ENCODE measurements at places on chromosomes 1 and 21.

DNA sequence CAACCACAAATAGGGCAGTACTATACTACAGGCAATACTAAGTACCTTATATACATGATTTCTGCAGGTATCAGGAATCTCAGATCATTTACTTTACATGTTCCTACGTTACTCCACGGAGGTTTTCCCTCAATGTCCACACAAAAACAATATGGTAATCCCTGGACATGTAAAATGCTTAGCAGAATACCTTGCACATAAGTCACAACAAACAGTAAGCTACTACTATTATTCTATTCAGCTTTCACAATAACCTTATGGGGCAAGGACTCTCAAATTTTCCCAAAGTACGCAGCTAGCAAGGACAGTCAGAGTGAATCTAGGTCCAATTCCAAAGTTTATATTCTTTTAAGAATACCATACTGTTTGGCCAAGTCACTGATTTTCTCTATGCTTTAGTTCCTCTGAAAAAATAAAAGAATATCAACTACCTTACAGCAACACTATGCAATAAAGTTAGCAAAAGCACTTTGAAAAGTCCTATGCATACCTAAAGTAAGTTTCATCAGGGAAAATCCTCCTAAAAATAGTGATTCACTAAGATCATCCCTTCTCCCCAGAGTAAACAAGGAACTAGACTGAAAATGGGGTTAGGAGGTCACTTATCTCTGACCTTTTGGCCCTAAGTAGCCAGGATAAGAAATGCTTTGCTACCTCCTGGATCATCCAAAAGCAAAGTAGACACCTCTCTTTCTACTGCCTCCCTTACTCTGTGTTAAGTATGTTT is 67.4 kb downstream of the LUZP1 start:
- peak; percentile 12 for DNase-seq

DNA sequence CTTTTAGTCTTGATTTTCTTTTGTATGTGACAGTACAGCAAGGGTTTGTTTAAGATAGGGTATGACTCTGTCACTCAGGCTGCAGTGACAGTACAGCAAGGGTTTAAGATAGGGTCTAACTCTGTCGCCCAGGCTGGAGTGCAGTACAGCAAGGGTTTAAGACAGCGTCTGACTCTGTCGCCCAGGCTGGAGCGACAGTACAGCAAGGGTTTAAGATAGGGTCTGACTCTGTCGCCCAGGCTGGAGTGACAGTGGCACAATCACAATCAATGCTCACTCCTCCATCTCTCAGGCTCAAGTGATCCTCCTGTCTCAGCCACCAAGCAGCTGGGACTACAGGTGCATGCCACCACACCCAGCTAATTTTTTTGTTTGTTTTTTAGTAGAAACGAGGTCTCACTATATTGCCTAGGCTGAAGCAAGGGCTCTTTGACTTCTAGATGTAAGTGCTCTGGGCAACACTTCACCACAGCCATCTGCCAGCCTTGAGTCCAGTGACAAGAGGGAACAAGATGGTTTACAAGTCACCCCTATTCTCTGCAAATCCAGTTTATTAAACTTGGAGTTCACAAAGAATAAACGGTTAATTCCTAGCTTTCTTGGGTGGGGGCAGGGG is 965 bp upstream of the SH2D5 start:
- DNase-seq, result no peak

GRCh38 chr1:5562769-5563168 is 429.5 kb downstream of the NPHP4 start:
- DNase-seq, result no peak

DNA sequence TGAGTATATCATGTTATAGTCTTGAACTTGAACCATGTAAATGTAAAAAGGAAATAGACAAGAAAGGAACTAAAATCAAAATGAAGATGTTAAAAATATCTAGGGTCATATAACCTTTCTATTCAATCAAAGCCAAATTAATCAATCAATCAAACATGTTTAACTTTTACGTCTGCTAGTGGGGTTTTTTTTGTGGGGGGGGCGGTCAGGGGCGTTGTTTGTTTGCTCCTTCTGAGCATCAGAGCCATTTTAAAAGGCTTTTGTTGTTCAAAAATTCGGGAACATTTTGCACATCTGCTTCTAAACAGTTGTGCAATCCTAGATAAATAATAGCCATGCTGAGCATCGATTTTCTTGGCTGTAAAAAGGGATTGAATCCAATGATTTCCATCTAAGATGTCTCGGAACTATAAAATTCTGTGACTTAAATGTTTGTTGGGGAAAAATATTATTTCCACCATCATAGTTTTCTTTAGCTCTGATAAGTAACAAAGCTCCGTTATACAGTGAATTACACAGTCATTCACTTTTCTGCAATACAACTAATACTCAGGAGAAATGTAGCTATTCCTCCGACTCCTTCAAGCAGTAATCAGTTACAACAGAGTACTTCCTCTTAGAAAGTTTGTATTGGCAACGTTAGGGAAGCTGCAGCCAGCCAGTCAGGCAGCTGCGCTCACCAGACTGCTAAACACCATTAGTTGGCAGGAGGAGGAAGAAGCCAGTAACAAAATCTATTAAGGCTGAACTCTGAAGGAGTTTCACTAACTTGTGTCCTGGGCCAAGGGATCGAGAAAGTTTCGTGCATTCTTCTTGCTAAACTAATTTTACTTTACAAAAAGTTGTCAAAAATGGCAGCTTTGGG is 2.2 kb downstream of the SPATA6 start:
- peak; percentile 92 for DNase-seq

DNA sequence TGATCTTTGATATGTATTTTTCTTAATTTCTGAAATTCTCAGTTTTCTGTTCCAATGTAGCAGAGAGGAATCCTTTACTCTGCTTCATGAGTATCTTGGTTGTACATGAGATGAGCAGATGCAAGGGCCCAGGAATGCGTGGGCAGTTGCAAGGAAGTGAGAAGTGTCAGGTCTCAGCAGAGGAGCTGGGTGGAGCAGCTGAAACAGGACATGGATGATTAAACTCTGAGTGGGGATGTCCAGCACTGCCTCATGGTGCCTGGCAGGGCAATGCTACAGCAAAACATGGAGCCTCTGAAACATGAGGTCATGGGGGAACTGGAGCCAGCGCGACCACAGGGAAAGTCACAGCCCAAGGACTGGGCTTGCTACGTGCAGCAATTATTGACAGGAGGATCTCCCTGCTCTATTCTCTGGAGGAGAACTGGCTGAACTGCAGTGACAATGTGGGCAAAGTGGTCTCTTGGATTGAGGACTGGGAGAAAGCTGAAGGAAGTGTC is 48.4 kb downstream of the COLGALT2 start:
- DNase-seq, result peak; percentile 68

DNA sequence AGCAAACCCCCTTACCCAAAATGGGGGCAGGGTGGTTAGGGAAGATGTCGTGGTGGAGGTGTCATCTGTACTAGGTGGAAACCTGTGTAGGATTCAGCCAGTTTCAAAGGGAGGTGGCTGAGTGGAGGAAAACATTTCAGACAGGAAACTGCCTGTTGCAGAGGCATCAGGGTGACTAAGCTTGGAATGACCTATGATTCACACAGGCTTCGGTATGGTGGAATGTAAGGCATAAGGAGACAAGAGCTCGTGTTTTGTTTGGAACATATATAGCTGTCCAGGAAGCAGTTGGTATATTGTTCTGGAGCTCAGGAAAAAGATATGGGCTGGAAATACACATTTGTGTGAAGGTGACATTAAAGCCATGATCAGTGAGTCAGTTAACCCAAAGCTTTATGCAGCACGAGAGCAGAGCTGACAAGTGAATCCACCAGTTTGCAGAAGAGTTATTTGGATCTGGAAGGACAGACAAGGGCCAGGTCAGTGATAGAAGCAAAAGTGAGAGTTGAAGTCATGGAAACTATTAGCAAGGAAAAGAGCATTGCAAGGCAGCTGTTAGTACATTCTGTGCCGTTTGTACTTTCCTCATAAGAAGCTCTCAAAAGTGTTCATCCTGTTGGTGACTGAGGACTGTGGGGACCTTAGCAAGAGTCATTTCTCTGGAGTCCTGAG is 12.2 kb downstream of the UTP25 start:
- no peak for DNase-seq

DNA sequence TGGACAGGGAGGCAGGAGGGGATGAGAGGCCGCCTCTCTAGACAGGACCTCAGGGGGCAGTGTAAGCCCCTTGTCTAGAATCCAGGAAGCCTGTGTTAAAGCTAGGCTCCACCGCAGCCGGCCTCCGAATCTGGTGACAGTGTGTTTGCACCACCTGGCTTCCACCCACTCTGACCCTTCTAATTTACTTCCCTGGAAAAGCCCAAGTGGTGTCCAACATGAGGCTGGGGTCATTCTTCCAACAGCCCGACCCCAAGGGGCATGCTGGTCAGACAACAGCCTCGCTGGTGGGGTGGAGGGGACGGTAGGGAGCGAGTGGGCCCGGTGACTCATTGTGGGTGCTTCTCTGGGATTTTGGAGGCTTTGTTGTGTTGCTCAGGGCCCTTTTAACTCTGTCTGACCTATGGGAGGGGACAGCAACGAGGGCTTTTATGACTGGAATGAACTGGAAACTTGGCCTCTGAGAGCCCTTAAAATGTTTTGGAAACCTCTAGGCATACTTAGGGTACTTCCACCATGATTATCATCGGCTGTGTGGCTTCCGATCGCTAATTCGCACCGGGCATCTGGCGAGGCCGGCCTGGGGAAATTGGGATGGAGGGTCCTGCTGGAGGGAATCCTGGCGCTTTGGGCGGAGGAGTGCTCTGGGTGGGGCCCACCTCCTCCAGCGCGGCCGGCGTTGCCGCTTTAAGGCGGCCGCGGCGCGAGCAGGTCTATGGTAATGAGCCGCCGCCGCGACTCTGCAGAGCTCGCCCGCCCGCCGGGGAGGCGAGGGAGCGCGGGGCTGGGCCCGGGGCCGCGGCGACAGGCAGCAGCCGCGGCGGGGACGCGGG is at the start of gene CELSR2:
TSS of gene CELSR2 (plus strand) at position 743 of the 833 bp plus-strand sequence. CDS start 541 bp downstream, outside the sequence.
- peak; percentile 44 for DNase-seq

GRCh38 chr21:33027401-33028286 is 1.9 kb downstream of the OLIG2 start:
- no peak for DNase-seq

- DNase-seq, result peak; percentile 84
These were observed 2.5 kb upstream of the CERS2 start for GRCh38 chr1:150976879-150977694.

GRCh38 chr1:44557778-44558177 is 116.5 kb downstream of the TMEM53 start:
- DNase-seq, result no peak

- peak; percentile 78 for DNase-seq
These were observed 105.3 kb upstream of the SERBP1 start for GRCh38 chr1:67535474-67535873.

GRCh38 chr1:8214501-8215173 is 103.3 kb upstream of the SLC45A1 start:
- no peak for DNase-seq

- DNase-seq, result peak; percentile 82
These were observed 19.9 kb downstream of the ZNF648 start for GRCh38 chr1:182041615-182042014.

DNA sequence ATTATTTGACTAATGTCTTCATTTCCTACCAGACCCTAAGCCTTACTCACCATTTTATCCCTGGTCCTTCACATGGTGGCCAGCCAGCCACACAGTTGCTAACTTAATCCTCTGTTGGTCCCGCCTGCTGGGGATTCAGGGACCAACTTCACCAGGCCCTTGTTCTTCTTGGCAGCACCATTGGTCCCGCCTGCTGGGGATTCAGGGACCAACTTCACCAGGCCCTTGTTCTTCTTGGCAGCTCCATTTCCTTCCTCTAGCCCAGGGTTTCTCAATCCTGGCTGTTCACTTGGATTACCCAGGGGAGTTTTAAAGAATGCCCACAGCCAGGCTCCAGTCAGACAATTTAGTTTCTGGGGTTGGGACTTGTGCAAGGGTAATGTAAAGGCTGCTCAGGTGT is 233.1 kb upstream of the CSF3R start:
- DNase-seq, result no peak

DNA sequence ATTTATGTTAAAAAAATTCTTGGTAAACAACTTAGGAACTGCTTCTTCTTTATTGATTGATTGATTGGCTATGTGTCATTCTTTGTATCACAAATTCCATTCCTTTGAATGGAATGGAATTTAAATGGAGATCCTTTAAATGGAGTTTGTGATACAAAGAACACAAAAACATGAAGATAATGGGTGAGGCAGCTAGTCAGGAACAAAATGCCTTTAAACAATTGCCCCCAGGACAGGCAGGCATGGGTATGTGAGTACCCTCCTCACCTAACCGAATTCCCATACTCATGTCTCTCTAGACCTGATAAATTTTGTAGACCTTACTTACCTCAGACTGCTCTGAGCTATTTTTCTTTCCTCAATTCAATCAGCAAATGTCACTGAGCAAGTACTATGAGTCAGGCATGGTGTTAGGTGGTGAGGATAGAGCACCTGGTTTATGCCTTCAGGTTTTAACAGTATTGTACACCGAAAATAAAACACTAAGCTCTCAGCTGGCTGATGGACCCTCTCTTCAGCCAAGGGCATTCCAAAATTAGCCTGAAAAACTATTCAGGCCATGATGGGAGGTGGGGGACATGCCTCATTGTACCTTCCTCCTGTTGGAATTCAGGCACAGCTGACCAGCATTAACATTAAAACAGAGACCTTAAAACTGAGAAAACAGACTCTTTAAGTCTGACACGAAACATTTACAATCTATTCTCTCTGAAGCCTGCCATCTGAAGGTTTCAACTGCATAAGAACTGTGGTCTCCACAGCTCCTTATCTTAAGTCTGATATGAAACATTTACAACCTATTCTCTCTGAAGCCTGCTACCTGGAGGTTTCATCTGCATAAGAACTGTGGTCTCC is 58.9 kb downstream of the OLFML3 start:
- DNase-seq, result no peak

DNA sequence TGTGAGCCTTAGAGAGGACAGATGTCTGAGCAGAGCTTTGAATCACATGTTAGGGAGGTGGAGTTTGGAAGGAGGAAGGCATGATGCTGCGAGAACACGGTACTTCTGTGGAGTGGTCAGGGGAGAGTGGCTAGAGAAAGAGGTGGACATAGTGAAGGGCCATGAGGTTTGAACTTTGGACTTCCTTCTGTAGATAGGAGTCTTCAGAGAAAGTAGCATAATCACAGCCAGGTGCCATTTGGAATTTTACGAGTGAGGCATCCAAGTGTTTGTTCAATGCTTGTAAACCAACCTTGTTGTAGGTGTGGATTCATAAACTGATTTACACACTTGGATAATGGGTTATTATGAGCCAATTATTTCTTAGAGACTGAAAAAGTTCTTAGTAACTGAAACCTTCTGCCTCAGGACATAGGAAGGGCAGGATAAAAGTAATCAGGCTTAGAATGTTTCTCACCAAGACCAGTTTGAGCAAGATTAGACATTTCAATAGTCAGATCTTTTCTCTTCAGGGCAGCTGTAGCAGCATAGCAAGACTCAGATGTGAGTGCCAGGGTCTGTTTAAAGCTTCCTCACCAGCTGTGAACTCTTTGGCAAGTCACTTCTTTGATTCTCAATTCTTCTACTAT is 83.5 kb upstream of the HMCN1 start:
- no peak for DNase-seq

GRCh38 chr1:21289700-21290545 is at the start of gene ECE1:
TSS of gene ECE1 (minus strand) at chr1:21290463. CDS start at chr1:21290414, 49 bp downstream.
- no peak for DNase-seq

- no peak for DNase-seq
These were observed 66.4 kb upstream of the RBM34 start for GRCh38 chr1:235227414-235227813.
